ENCODE measurements at places on chromosomes 5 and 9. TPM values are rescaled to one million over a fixed set of nuclear protein-coding genes. Genes with fewer than 3 reads are reported as not detected.

DYNC2I2 gene
- 51.5 TPM for total RNA-seq

PCDHGA11 gene
- total RNA-seq = not detected

GLRA1 gene
- not detected for total RNA-seq

DNA sequence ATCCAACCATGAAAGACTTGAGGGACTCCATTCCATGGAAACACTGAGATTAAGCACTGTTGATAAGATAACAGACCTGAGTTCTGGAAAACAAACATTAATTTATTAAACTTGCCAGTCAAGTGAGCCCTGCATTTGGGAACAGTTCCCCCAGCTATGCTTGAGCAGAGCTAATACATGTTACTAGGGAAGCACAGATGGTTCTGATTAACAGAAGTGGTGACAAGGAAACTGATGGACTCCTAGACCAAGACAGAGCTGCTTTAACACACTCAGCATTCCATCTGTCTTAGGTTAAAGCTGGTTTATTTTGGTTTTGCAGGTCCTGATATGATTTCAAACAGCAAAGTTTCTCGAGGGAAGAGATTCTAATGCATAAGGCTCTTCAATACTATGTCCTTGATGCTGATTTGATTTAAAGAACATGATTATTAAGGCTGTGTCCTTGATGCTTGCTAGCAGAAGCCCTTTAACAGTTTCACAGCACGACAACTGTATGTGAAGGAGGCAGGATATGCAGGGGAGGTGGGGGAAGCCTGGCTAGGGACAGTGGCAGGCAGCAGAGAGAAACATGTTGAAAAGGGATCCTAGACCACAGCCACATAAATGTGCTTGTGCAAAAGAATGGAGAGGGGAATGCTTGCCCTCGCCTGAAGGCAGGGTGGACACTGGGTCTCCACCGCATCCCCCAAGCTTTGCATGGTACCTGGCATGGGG lies 66.2 kb downstream of the ACTBL2 start:
- H3K36me3 ChIP-seq = no peaks in the 10 kb centered on the region
- H3K27me3 ChIP-seq = peaks cover 9% of the 10 kb centered on the region
- no peaks in the 10 kb centered on the region for H3K4me1 ChIP-seq
- H3K27ac ChIP-seq = no peak overlapping the region
- no peak for DNase-seq

DNA sequence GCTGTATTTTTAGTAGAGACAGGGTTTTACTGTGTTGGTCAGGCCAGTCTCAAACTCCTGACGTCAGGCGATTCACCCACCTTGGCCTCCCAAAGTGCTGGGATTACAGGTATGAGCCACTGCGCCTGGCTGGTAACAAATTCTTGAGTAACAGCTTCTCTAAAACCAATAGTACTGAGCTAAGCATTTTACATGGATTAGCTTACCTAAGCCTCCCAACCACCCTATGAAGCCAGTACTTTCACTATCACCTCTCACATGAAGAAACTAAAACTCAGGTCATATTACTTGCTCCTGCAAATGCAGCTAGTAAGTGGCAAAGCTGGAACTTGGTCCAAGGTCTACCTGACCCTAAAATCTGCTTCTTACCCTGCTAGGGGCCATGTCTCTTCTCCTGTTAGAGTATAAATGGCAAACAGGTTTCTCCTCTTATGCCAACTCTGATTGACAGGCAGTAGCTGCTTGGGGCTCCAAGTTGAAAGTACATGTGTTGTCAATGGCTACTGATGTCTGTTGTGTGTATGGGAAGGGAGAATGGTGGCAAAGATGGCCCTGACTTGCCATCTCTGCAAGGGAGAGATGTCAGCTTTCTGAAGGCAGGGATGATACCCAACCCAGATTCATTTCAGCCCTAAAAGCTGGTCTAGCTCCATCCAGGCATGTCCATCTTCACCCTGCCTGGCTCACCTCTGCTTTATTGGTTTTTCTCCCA lies 4.0 kb downstream of the PHF19 start:
- H3K4me1 ChIP-seq = peaks cover 72% of the 10 kb centered on the region
- H3K27me3 ChIP-seq = no peaks in the 10 kb centered on the region
- H3K36me3 ChIP-seq = peaks cover 79% of the 10 kb centered on the region
- DNase-seq = no peak
- peak overlapping the region; percentile 94 for H3K4me3 ChIP-seq
- peak overlapping the region; percentile 98 for H3K27ac ChIP-seq
